ENCODE measurements at places on chromosomes 7 and 10. TPM values are rescaled to one million over a fixed set of nuclear protein-coding genes. Genes with fewer than 3 reads are reported as not detected.

The ITPRID1 gene
- not detected for total RNA-seq

The LRGUK gene
- total RNA-seq = 0.50 TPM

The FBXL13 gene
- total RNA-seq = 0.43 TPM

The ADRB1 gene
- total RNA-seq = 1.3 TPM

The SLC18A3 gene
- total RNA-seq = not detected

The CYP2E1 gene
- 0.42 TPM for total RNA-seq

The LIPF gene
- not detected for total RNA-seq

The CLEC2L gene
- total RNA-seq = not detected

The FAM25C gene
- total RNA-seq = not detected

The TLX1 gene
- total RNA-seq = not detected
